IMR-90 (cell line): ENCODE measurements at places on chromosomes 7 and 10.

DNA sequence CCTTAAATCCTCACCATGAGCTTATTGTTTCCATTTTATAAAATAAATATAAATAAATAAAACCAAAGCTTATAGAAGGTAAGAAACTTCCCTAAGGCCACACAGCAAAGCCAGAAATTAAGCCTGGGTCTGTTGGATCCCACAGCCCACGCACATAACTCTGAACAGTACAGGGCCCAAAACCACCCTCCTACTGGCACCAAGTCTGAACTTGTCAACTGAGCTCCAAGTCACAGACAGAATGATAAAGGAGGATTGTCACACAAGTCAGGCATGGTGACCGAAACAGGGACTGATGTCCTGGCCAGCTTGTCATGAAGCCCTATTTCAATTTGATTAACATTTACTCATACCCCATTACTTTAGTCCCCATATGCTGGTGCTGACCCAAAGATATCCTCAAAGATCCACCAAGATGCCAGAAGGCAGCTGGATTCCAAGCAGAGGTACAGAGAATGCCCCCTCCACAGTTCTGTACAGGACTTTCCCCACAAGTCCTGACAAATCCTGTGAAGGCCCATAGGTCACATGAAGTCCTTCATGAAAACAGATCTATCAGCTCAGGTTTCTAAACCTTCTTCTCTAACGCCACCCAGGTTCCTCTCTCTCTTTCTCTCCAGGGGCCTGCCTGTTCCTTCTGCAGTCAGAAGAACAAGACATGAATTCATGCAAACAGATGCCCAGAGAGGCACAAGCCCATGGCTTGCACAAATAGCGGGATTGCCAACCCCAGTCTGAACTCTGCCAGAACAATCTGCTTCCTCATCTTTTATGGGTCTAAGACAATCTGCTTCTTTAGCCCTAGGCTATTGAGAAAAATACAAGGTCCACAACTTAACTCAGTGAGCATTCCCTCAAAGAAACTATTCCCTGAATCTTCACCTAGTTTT is 60.9 kb downstream of the GLI3 start:
- DNase-seq = no peak

GRCh38 chr7:27071622-27072390 is 24.0 kb downstream of the HOXA1 start:
- no peak for DNase-seq

DNA sequence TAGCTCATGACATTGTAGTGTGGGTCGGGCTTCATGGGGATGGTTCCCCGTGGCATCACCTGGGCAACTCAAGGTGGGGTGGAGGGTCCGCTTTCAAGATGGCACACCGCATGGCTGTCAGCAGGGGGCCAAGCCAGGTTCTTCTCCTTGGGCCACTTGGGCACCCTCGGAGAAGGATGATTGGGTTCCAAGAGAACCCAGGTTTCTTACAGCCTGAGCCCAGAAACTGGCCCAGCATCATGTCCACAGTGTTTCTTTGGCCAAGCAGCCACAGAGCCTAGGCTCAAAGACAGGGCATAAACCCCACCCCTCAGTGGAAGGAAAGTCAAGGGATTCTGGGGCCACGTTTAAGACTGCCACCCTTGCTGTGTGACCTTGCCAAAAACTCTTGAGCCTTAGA is 110.6 kb downstream of the PTPN20 start:
- DNase-seq = no peak

DNA sequence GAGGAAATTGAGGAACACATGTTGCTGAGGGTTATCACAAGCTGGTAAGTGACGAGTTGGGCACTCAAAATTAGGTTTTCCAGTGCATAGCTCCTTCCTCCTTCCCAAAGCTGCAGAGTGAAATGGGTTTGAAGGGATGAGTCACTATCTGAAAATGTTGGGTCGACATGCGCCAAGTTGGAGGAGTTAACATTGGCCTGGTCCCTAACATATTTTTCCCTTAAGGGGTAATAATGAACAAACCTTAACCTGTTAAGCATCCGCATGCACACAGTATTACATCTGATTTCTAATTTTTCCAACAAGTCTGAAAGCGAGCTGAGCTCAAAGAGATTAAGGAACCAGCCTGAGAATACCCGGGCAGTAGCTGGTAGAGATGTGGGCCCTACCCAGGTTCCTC is 20.7 kb upstream of the TECTB start:
- peak; percentile 28 for DNase-seq

- peak; percentile 40 for DNase-seq
These were observed 28.0 kb downstream of the MICU1 start for GRCh38 chr10:72597897-72598296.

DNA sequence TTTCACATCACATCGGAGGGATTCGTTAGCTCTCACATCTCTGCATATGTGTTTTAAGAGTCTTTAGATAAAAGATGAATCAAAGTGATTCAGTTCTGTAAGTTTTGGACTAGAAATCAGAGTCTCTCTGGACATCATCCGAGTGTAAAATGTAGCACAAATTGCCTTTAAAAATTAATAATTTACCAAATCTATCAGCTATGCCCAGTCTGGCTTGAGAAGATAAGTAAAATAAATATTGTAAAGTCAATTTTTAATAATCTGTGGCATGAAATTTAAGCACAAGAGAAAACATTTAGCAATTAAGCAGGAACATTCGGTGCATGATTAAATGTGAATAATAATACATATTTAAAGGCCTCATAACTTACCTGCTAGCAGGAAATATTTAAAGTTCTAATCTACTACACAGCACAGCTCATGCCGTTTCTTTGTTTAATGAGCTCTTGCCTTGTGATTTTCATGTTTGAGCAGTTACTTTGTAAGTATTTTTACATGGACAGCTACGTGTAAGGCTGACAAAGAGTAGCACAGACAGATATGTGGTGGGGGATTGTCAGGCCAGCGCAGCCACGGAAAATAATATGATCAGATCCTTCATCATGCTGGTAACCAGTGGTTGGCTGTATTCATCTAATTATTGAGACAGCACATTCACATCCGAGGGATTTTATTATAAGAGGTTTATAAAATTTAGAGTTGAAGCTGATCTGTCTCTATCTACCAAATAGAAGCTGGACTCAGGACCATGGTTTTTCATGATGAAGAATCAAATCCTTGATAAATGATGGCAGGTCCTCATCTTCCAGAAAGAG is 317.3 kb downstream of the ADARB2 start:
- DNase-seq = no peak

GRCh38 chr7:149719050-149719899 is 54.1 kb downstream of the ZNF467 start:
- peak; percentile 76 for DNase-seq

DNA sequence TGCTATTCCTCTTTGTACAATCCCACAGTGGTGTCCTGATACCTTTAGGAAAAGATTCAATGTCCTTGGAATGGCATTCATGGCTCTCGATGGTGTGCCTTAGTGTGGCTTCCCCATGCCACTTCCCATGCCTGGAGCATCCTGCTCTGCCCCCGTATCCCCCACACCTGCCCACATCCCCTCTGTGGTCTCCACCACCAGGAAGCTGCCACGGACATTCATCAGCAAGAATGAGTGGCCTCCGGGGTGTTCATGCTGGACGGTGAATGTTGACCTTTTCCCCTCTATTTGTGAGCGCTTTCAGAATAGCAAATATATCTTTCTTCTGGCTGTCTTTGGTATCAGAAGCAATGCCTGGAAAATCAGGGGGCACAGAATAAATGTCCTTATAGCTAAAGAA is 262.0 kb upstream of the NRP1 start:
- DNase-seq = no peak

DNA sequence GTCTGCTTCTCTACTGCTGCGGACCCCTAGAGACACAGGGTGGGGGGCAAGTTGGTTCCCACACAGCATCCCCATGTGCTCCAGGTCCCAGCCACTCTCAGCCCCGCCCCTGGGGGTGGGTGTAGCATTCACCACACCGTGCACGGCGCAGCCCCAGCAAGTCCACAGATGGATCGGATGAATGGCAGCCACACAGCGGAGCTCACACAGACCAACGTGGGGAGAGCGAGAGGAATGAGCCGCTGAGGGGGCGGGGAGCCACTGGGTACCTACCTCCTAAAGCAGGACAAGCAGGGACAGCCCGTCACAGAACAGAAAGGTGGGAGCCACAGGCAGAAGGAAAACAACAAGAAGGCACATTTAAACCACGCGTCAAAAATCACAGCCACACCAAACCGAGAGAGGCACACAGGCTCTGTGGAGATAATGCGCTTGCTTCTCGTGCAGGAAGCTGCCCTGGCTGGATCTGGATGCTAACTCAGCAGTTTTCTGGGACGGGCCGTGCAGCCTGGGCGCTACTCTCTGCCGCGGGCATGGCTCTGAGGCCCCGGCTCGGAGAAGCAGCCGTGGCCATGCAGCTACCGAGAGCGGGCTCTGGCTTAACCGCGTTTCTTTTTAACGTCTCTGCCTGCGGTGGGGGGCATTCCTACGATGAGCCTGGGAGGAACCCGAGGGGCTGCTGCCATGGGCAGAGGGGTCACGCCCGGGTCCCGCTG is 102.5 kb downstream of the CYTH3 start:
- DNase-seq = no peak

DNA sequence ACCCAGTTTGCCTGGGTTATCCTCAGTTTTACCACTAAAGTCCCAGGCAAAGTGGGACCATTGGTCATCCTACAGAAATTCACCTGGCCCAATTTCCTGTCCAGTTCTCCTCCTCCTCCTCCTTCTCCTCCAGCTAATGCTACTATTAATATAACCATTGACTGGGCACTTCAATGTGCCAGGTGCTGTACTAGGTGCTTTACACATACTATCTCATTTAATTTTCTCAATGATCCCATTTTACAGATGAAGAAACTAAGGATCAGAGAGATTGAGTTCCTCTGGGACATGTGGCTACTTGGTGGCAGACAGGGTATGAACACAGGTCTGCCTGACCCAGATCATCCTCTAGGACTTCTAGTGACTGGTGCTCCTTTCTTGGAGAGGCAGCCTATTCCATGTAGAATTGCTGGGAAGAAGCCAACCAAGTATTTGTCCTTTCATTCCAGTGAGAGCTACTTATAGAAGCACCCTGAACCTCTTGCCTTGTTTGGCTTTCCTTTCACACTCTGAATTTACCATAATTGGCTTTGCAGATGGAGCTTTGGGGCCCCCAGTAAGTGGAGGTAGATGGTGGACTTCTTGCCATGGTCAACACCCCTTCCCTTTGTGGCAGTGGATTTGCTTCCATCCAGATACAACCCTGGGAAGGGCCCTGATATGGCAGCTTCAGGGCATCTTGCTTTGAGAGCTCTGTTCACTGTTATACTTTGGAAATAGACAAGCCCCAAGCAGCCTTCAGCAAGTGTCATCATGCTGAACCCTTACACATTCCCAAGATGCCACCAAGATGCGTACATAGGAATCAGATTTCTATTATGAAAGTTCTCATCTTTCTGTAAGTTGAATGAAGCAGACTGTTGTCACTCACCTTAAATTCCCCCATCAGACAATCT is 78.7 kb downstream of the MYOF start:
- DNase-seq = no peak

DNA sequence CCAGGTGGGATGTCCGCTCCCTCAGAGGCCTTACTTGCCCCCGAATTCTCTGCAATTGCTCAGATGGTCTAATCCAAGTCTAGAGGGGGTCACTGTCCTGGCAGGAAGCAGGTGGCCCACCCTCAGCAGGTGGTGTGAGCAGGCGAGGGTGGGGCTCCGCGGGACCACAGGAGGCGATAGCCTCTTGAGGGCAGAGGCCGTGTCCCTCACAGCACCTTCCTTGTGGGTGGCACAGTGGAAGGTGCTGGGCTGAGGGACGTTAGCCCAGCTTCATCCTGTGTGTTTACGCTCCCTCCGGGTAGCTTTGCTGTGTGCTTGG is 38.3 kb upstream of the INPP5A start:
- DNase-seq = no peak

DNA sequence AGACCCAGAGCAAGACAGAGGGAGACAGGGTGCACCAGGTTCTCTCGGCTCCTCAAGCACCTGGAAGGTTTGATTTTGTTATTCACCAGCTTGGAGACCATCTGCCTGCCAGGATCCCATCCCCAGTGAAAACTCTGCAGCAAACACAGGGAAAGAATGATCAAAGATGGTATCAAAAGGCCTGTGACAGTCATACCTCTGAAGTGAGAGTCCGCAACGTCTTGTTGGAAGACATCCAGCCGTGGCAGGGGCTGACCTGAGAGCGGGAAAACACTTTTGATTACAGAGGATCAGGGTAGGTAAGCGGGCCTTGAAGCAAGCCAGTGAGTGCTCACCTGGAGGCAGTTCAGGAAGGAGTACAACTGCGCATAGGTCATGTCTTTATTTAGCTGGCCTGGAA is 142.3 kb downstream of the ANLN start:
- DNase-seq = no peak

DNA sequence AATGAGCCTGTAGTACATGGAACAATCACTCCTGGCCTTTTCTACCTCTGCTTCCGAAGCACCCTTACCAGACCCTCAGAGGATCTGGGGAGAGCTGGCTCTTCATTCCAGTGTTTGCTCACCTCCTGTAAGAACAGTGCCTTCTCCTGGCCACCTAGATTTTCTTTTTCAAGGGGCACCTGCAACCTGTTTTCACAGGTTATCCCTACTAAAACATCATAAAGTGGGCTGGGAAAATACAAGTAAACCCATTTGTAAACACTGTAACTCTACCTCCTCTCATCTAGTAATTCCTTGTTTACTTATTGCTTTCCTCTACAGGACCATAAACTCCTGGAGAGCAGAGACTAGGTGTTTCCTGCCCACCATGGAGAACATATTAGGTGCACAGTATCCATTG is 1.1 kb downstream of the PIK3AP1 start:
- DNase-seq = no peak

GRCh38 chr7:48759431-48760080 is 164.8 kb upstream of the CDC14C start:
- no peak for DNase-seq

- peak; percentile 16 for DNase-seq
These were observed 612.1 kb upstream of the FZD8 start for GRCh38 chr10:36254199-36254598.

GRCh38 chr7:50533866-50534265 is 31.3 kb downstream of the DDC start:
- DNase-seq = no peak

DNA sequence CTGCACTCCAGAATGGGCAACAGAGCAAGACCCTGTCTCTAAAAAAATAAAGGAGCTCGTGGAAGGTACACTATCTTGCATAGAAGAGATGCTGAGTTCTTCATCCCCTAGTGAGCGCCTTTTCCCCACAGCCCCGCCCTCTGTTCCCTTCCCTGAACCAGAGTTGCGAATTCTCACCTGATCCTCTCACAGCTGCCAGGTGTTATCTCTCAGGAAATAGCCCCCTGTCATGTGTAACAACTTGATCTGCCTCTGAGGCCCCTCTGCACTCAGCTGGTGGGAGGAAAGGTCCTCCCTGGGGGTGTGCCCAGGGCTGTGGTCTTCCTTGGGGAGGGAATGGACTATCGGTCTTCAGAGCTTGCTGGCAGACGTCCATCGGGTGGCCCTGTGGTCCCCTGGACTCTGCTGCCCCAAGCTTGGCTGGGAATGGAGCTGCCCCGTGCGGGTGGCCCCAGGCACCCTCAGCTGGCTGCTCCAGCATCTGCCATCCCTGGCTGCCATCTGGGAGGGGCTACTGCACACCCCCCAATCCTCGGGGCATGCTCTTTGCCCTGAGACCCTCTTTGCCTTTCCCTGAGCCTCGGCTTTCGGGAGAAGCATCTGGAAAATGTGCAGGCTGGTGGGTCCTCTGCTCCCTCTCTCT is 21.7 kb upstream of the BNIP3 start:
- DNase-seq = no peak

GRCh38 chr10:131086094-131086493 is 225.4 kb downstream of the TCERG1L start:
- no peak for DNase-seq
